ENCODE measurements at places on chromosomes 3 and 15. TPM values are rescaled to one million over a fixed set of nuclear protein-coding genes. Genes with fewer than 3 reads are reported as not detected.

The MSL2 gene
- total RNA-seq = 17.7 TPM

The EPHA3 gene
- 0.38 TPM for total RNA-seq

The GRM7 gene
- total RNA-seq = 0.09 TPM

The ALDH1A3 gene
- total RNA-seq = 39.3 TPM

The RETNLB gene
- total RNA-seq = not detected

The UROC1 gene
- total RNA-seq = not detected

The HTR3E gene
- total RNA-seq = not detected

The ALDH1A2 gene
- total RNA-seq = 0.44 TPM

The BNC1 gene
- total RNA-seq = 21.2 TPM

The C3orf70 gene
- total RNA-seq = 0.57 TPM

The PPP2R3A gene
- 15.6 TPM for total RNA-seq

The P2RY13 gene
- 3.1 TPM for total RNA-seq

The WNT5A gene
- 28.8 TPM for total RNA-seq

The SEC11A gene
- total RNA-seq = 54.1 TPM

The NAALADL2 gene
- 6.3 TPM for total RNA-seq

The DAZL gene
- total RNA-seq = not detected

The FSTL1 gene
- 258 TPM for total RNA-seq

The BUB1B gene
- 9.1 TPM for total RNA-seq

The WDR5B gene
- 4.6 TPM for total RNA-seq

The CSTA gene
- 1,851 TPM for total RNA-seq

The KNL1 gene
- total RNA-seq = 2.9 TPM

The TRH gene
- total RNA-seq = not detected

The ACAD11 gene
- 7.3 TPM for total RNA-seq

The GALNT15 gene
- 63.9 TPM for total RNA-seq

The COL6A6 gene
- 0.09 TPM for total RNA-seq

The OR5K4 gene
- total RNA-seq = not detected

The PROS1 gene
- 14.1 TPM for total RNA-seq

The CPN2 gene
- total RNA-seq = not detected

Measured in esophagus squamous epithelium (tissue), 5 donors.